ENCODE measurements at places on chromosomes 5 and 9.

DNA sequence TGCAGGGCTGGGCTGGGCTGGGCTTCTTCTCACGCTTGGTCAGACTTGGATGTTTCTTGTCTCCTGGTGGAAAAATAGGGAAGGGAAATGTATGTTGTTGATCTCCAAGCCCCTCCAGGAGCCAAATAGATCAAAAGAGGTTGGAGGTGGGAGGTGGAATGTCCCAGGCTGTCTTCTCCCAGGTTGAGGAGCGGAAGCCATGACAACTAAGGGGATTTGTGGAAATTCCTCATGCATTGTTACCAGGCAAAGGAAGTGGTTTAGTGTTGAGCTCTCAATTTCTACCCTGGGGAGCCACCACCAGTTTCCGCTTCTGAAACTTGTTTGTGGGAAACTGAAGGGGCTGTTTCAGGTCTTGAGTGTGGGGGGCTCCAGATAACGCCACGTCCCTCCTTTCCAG lies 79.0 kb downstream of the SPRY4 start:
- DNase-seq, result no peak

DNA sequence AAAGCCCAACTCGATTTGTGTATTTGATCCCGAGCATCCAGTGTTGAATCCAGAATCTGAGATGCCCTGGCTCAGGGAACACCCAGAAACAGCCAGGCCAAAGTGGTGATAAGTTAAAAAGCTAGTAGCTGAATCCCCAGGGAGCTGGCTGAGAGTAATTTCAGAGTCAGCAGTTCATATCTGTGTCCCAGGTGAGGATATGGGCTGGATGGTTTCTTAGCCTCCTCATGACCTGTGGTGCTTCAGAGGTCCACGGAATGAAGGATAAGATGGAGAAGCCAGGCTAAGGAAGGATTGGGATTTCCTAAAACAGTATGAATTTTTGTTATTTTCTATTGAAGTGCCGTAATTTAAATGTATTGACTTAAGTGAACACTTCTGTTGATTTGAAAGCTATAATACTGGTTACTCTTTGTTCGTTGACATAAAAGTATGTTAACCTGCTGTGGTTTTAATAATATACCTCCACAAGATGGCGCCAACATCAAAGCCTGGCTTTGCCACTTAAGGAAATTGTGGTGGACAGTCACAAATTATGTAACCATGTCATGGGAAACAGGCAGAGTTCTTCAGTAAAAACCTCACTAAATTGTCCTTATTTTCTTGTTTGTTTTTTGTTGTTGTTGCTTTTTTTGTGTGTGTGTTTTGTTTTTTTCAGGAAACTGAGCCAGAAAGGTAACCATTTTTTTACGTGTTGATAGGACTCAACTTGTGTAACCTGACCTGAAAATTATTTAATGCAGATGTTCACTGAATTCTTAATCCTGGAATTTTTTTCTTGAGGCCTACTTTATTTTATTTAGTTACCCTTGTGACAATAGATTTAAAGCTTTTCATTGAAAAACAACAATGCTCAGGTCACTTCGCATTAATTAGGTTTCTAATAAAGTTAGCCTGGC lies 11.4 kb downstream of the MTAP start:
- peak; percentile 30 for DNase-seq

- DNase-seq, result no peak
Measured at GRCh38 chr5:139645430-139645871, 2.7 kb upstream of the CXXC5 start.

- DNase-seq, result no peak
Measured at GRCh38 chr9:128128836-128129590, 1.5 kb upstream of the PTGES2 start.

DNA sequence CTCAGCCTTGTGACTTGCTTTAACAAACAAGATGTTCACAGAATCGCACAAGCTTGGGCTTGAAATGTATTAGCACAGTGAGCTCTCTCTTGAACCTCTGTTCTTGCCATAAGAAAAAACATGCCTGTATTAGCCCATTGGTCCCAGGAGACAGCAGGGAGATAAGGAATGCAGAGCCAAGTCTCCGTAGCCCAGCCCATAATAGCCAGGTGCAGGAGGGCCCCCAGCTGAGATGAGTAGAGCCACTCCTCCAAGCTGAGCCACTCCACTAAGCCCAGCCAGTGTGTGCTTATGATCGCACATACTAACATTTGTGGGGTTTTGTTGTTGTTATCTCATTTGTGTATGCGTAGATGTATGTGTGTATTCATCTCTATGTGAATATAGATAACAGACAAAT lies 21.6 kb upstream of the SVEP1 start:
- DNase-seq, result no peak

- DNase-seq, result no peak
Measured at GRCh38 chr9:91405343-91406077, 18.1 kb downstream of the NFIL3 start.

- peak; percentile 60 for DNase-seq
Measured at GRCh38 chr5:43039471-43040286, 440 bp downstream of the ANXA2R start.

DNA sequence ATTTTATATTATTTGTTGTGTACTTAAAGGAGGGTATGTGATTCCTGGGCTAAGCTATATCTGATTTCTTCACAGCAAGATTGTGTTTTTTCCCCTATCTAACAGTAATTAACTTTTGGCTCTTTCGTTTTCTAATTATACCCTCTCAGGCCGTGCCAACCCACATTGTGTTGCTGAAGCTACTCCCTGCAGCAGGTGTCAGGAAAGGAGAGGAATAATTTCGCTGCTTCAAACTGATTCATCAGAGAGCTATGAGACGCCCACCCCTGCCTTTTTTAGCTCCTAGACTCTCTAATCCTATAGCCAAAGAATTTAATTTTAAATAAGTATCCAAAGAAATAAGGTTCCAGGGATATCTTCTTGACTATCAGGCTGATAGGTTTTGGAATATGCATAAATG lies 3.8 kb downstream of the CAVIN4 start:
- no peak for DNase-seq

- no peak for DNase-seq
Measured at GRCh38 chr5:91865915-91866314, 482.8 kb upstream of the ARRDC3 start.

DNA sequence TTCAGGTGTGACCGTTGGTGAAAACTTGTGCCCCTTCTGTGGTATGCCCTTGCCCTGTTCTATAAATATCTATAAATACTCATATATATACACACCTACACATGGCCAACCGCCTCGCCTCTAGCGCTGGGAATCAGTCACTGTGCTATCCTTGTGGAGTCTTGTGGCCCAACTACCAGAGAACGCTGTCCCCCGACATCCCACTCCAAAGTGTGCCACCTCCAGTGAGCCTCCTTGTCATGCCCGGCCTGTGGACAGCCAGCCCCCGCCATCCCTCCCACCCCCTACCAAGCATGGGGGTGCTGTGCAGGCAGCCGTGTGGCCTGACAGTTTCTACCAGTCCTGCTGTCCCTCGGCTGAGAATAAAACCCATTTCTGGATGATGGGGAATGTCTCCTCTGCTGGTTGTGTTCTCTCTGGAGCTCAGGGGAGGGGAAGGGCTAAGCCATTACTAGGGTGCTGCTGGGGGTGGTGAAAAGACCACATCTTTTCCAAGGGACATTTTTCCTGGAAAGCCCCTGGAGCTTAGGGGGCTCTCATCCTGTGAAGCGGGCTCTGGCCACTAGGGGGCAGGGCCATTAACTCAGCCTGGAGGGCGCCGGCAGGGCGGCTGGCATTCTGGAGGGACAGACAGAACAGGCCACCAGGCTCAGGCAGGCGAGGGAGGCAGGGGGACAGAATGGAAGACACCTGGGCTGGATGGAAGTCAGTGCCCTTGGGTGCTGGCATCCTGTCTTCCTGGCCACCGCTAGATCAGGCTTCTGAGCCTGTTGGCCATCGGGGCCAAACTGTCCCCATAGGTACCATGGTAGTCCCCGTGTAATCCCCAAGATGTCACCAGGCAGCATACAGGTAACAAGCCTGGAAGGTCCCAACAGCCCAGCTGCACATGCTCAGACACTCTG lies 20.7 kb downstream of the GOLGA2 start:
- peak; percentile 46 for DNase-seq

GRCh38 chr5:113264046-113264445 lies 170.7 kb downstream of the TSSK1B start:
- no peak for DNase-seq

- DNase-seq, result no peak
Measured at GRCh38 chr5:59609501-59610265, 283.8 kb downstream of the PDE4D start.

GRCh38 chr5:87136733-87137132 lies 130.9 kb upstream of the RASA1 start:
- DNase-seq, result no peak

DNA sequence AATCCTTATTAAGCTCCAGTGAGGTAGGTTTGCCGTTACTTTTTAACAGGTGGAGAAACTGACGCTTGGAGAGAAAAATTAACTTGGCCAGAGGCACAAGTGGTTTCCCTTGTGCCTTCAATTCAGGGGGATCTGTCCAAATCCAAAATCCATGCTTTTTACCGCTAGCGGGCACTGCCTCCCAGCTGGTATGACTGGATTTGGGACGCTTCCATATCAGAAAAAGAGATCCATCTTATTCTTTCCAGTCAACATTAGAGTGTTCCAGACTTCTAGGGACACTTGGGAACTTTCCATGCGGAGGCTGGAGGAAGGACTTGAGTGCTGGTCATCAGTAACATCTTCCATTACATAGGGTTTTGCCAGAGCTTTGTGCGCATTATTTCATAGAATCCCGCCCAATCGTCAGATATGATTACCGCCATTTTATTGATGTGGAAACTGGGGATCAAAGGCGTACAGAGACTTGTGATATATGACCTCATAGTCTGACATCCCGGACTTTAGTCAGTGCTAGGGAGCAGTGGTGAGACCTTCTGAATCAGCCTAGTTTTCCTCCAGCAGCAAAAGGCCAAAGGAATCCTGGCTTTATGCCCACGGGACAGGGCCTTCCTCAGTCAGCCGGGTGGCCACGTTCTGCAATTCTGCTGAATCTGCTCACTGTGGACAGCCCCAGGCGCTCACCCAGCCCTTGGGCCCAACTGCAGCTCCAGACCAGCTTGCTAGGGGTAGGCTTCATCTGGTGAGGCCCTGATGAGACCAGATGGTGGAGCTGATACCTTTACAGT lies 1.1 kb upstream of the GNPDA1 start:
- peak; percentile 50 for DNase-seq

DNA sequence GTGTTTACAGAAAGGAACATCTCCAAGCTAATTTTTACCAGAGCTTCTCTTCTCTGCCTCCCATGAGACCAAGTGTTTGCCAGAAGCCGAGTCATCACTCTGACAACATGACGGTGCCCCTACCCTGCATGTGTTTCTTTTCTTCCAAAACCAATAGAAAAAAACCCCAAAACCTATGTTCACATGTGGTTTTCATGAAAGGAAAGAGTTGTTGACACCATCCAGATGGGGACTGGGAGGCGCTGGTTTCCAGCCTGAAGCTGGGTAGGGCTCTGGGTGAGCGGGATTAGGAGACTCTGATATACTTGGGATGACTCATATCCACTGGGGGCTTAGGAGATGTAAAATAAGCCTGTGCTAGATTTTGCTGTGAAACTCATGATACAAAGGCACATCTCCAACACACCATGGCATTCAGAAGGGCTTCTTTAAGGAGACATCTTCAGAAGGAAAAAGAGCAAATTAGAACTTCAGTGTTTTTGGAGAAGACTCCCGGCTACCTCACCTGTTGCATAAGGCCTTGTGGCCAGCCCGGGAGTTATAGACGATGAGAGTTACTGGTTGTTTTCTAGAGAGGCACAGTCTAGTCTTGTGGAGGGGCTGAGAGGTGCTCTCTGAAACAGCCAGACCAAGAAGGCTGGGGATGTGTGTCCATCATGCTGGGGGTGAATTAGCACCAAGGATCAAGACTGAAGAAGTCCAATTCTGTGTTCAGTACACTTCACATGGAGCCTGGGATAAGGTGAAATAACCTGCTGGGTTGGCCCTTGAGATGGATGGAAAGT lies 108.9 kb upstream of the LHFPL2 start:
- no peak for DNase-seq

- DNase-seq, result peak; percentile 84
Measured at GRCh38 chr5:64977779-64978178, 209.0 kb downstream of the CWC27 start.

DNA sequence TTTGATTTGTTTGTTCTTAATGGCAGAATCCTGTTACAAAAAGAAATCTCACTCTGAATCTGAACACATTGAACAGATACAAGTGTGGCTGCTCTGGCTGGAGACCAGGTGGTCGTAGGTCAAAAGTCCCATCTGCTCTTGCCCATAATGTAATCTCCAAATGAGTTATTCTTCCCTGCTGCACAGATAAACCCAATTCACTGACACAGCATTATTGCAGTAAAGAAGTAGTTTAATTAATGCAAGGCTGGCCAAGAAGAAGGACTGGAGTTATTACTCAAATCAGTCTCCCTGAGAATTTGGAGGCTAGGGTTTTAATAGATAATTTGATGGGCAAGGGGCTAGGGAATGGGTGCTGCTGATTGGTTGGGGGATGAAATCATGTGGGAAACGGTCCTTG lies 52.6 kb downstream of the PUM3 start:
- DNase-seq, result no peak

DNA sequence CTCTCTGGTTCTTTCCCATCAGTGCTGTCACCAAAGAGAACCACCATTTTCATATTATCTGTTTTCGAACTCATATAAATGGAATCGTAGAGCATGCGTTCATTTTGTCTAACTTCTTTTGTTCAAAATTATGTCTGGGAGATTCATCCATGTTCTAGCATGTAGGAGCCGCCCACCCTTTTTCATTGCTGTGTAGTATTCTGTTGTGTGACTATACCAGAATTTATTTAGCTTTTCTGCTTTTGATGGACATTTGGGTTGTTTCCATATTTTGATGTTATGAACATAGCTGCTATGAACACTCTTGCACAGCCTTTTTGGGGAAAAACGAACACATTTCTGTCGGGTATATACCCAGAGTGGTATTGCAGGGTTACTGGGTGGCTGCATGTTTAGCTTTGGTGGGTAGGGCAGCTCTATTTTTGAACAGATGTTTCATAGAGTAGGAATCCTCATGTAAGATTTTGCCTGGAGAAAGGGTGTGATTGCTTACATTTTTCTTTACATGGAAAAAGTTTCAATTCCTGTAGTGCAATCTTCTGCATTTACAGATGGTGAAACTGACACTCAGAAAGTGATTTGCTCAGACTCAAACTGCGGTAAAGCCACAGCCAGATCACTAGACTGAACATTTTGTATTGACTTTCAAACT lies 100.2 kb upstream of the IL12B start:
- DNase-seq, result no peak

GRCh38 chr9:70607926-70608325 lies 193.5 kb upstream of the KLF9 start:
- no peak for DNase-seq

DNA sequence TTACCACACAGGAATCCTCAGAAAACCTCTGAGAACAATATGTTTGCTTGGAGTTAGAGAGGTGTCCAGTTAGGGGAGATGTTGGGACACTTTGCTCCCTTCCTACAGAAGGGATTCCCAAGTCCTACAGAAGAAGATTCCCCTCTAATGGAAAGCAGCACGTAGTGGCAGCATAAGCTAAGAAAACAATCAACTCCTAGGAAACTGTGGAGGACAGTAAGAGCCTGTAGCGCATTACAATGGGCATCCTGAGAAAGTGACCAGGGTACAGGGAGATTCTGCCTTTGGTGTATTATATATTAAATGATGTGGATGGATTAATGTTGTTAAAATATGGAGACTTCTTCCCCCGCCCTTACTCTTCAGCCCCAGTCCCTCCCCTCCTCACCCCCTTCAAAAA lies 13.9 kb upstream of the RIC1 start:
- DNase-seq, result no peak

- peak; percentile 47 for DNase-seq
Measured at GRCh38 chr9:124045076-124045829, 33.7 kb downstream of the LHX2 start.

GRCh38 chr5:9495121-9495520 lies 50.8 kb downstream of the SEMA5A start:
- no peak for DNase-seq

GRCh38 chr5:116536316-116537083 lies 38.1 kb downstream of the SEMA6A start:
- DNase-seq, result no peak

Measured in uterus (tissue), 4 donors.